ENCODE measurements at places on chromosomes 3 and 15.

GRCh38 chr3:183260167-183260904 lies 7.3 kb downstream of the B3GNT5 start:
- DNase-seq = no peak

- no peak for DNase-seq
These were observed 37.4 kb upstream of the CTDSPL start for GRCh38 chr3:37824090-37824953.

DNA sequence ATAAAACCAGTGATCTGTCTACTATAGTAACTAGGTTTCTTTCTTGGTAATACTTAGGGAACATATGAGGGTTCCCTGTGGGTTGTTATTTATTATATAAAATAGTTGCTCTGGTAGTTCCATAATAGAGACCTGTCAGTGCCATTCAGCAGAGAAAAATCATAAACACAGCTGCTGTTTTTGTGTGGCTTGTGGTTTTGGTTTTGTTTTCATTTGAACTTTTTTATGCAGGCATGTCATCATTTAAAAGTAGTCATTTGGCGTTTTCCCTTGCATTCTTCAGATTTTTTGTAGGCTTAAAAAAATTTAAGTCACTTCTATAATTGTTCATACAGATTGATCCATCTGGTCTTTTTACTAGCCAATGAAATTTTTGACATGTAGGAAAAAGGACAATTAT lies 47.9 kb downstream of the PIK3CA start:
- peak; percentile 39 for DNase-seq

DNA sequence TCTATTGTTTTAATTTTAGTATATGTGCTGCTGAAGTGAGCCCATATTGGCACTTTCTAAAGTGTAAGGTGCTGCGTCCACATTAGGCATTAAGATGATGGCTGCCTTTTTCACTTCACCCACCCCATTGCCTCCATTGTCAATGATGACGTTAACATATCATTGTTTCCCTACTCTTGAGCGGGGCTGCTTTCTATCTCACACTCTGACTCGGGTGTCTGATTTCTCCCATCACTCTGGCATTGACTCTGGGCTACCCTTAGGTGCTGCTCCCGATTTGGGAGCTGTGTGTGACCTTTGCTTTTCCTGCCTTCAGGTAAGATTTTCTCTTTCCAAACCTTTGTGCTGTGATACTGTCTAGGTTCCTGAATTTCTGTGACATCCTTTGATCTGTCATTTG lies 28.8 kb downstream of the CGNL1 start:
- DNase-seq = no peak

DNA sequence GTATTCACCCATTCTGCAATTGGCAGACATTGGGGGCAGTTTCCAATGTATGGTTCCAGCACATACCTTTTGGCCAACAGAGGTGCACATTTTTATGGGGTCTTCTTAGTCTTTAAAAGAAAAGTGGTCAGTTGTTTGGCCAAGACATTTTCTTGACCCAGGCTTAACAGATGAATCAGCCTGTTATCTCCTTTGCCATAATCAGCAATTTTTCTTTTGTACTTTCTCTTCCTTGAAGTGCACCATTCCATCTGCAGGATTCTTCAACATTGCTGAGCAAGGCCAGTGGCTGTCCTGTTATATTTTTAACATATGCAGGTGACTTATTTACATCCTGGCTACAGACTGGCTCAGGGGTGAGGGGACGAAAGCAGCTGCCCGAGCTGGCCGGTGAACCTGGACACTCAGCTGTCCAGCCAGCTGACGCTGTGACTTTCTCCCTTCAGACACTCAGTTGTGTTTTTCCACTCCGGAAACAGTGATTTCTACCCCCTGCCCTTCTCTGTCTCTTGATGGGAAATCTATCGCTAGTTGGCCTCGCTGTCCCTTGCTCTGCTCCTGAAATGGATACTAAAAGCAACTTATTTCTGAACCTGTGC lies 96.5 kb upstream of the TNFAIP8L3 start:
- DNase-seq = no peak

GRCh38 chr15:68278595-68279405 lies 1.3 kb downstream of the FEM1B start:
- DNase-seq = peak; percentile 28

DNA sequence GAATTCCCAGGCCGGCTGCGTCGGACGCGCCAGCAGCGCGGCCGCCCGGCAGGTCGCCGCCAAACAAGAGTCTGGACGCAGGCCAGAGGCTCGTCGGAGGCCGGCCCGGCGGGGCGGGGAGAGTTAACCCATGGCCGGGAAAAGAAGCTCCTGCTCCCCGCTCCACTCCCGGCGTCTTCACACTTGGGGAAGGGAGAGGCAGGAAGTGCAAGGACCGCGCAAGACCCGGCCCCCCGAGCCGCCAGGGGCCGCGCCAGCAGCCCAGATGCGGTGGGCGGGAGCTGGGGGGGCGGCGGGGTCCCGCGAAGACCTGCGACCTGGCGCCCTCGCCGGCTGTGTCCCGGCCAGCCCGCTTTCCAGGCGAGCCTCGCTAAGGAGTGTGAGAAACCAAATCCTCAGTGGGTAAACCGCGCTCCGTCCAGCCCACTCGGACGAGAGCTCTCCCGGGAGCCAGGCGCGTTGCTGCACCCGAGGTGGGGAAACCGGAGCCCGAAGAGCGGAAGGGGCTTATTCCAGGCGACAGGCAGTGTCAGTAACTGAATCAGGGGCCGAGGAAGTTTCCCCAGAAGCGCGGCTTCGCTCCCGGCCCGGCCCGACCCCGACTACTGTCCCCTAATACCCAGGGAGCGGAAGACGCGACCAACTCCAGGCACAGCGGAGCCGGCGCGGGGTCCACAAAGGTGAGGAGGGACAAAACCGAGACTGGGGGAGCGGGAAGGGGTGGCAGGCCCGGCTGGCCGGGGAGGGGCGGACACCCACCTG lies 721 bp downstream of the ADAMTS7 start:
- peak; percentile 43 for DNase-seq

- no peak for DNase-seq
These were observed 620 bp upstream of the CMSS1 start for GRCh38 chr3:99817047-99817436.

DNA sequence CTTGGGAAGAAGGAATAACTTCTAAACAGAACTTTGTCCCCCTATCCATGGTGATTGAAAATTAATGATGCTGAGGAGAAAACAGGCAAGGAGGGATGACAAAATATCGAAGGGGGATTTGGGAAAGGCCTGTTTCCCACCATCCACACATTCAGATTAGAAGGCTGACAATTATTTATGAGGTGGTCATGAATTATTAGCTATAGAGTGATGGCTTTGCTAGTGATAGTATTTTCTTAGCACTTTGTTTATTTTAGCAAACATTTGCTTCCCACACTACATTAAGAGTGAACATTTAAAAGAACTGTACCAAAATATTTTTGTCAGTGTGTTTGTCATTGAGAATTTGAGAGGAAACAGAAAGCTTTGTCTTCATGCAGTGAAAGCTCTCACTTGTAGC lies 172.6 kb upstream of the PDZRN3 start:
- no peak for DNase-seq

DNA sequence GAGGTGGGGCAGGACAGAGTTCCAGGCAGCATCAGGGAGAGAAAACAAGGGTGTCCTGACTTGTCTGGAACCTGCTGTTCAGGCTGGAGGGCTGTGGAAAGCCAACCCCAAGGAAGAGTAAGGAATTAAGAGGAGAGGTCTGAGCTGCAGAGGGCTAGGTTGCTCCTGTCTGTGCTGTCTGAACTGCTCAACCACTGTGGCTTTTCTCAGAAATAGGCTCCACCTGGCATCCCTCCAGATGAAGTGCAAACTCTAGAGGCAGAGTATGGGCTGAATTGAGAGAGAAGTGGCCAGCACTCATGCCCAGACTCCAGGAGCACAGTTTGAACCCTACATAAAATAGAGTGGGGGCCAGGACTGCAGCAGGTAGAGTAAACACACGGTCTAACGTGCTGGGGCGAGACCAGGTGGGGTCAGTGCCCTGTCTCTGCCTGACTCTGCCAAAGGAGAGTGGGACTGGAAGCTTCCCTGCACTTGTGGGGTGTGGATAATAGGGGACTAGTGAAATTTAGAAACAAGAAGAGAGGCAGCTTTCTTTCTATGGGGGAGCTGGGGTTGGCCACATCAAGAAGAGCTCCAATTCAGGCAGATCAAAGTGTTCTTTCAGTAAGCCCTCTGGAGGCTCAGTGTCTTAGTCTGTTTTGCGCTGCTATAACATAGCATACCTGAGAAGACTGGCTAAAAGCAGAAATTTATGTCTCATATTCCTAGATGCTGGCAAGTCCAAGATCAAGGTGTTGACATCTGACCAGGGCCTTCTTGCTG lies 28.0 kb upstream of the MNS1 start:
- no peak for DNase-seq

DNA sequence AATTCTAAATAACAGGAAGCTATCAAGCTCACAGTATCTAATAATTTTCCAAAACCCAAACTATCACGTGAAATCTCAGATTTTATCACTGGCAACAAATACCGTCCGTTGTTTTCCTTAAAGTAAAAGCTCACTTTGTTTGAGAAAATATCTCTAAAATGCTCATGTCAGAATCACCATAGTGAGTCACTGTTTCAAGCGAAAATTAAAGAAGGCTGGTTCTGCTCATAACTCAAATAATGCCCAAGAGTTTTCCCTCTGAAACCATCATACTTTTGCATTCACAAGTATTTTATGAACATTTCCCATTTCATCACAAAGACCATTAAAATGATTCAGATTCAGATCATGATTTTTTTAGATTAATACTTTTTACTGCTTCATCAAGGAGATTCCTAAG lies 50.6 kb downstream of the TBL1XR1 start:
- no peak for DNase-seq

DNA sequence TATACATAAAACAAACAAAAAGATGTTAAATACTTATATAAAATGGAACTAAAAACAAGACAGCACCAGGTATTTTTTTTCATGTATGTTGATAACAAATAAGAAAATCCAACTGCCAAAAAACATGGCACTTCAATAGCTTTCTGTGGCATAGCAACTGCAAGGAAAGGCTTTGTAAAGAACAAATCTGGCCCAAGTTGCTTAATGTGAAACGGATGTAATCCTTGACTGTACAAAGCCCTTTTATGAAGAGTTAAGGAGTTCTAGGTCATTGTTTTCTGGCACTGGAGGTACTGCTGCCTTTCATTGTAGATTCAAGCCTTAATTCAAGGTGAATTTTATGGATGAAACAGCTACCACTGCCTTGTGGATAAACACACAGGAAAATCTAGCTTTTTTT lies 68.8 kb upstream of the SLC12A8 start:
- no peak for DNase-seq

- DNase-seq = peak; percentile 27
These were observed 145.1 kb downstream of the EPHA6 start for GRCh38 chr3:96959474-96959873.

DNA sequence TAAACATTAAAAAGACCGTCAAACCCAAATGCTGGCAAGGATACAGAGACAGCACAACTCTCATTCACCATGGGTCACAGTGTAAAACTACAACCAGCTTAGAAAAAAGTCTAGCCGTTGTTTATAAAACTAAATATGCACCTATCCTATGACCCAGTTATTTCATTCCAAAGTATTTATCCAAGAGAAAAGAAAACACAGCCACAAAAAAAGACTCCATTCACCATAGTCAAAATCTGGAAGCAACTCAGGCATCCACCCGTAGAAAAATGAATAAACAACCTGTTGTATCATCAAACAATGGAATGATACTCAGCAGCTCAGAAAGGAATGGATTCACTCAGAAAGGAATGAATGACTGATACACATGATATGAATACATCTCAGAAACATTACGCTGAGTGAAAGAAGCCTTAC lies 28.6 kb downstream of the PLD1 start:
- DNase-seq = no peak

GRCh38 chr15:69652751-69653305 lies 200.2 kb downstream of the RPLP1 start:
- DNase-seq = no peak

- DNase-seq = no peak
These were observed 27.6 kb downstream of the IL16 start for GRCh38 chr15:81224232-81224631.

DNA sequence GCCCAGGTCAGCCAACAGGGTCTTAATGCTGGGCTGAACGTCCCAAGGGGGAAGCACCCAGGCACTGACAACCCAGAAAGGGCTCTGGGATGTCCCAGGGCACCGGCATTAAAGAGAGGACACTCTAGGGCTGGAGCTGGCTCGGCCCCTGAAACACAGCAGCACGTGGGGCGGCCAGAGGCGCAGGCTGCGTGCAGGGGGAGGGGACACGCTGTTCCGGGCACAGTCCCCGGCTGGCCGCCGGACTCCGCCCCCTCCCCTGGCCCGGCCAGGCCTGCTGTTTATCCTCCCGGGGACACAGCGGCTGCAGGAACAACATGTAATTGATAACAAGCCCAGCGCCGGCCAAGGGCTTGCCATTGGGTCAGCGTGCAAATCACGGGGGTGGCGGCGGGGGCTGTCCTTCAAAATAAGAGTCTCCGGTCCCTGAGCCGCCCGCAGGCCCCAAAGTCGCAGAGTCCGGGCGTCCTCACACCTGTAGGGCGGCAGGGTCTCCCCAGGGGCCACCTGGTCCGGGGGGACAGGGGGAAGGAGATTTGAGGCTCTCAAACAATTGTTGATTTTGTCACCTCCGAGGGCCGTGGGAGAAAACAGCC lies 1.3 kb downstream of the KLF15 start:
- no peak for DNase-seq

DNA sequence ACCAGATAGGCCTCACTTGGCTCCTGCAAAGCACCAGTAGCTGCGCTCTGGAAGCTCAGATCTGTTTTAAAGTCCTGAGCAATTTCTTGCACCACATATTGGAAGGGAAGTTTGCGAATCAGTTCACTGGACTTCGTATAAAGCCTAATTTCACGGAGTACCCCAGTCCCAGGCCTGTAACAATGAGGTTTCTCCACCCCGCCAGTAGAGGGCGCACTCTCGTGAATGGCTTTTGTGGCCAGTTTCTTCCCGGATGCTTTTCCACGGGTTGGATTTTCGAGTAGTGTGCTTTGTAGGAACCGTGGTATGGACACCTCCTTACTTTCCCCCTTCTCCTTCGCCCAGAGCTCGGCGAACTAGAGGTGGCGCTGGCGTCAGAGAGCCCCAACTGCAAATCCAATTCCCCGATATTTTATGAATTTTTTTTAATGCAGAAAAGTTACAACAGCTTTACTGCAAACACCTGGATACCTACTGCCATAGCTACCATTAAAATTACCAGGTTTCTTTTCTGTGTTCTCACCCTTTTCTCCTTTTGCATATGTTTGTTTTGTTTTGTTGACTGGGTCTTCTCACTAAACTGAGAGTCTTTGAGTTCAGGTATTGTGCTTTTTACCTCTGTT lies 13.3 kb downstream of the RARB start:
- DNase-seq = peak; percentile 30

All from MCF 10A (cell line).